NCI-H460 (cell line): ENCODE measurements at places on chromosomes 3 and 15. TPM values are rescaled to one million over a fixed set of nuclear protein-coding genes. Genes with fewer than 3 reads are reported as not detected.

The RHCG gene
- 0.59 and 0.78 TPM in 2 replicates for total RNA-seq

The ISLR gene
- total RNA-seq: not detected in 2 replicates

The TF gene
- total RNA-seq: under 0.01 TPM in 1 of 2 replicates, not detected in the other

The LTF gene
- not detected in 2 replicates for total RNA-seq

The MRAS gene
- 1.1 and 1.7 TPM in 2 replicates for total RNA-seq

The SERF2 gene
- 304 and 355 TPM in 2 replicates for total RNA-seq

The SH2D7 gene
- total RNA-seq: not detected in 2 replicates

The ATP10A gene
- total RNA-seq: 0.03 and 0.07 TPM in 2 replicates

The MUC20 gene
- total RNA-seq: 0.15 and 0.23 TPM in 2 replicates

The FEZF2 gene
- total RNA-seq: not detected in 2 replicates

The HDGFL3 gene
- 51.5 and 61.2 TPM in 2 replicates for total RNA-seq

The VPS8 gene
- 23.1 and 25.1 TPM in 2 replicates for total RNA-seq

DNA sequence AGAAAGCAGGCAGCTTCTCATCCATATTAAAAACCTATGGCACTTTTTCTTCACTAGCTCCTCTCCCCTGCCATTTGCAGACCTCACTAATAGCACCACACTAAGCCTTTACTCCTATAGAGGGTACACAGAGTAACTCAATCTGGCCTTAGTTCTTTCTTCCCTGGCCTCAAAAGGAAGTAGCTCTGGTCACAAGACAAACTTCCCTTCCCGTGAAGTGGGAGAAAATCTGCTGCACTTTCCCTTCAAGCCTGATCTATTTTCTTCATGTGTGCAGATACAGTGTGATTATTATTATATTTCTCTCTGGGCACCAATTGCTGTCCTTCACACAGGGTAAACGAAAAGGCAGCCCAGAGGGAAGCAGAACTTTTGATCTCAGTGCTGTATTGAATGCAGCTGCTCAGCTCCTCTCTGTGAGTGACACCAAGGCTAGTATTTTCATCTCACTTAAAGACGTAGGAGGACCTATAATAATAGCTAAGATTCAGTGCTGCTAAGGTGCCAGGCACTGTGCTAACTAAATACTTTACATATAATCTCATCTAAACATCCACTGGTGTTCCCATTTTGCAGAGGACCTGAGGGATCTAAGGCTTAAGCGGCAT, 61.9 kb upstream of the RASGRP1 start:
- no peak for DNase-seq

GRCh38 chr3:130345487-130346079, at the start of gene COL6A5:
Gene COL6A5, plus strand, starts transcription at chr3:130345672. Its CDS starts 27,967 bp downstream, at chr3:130373639.
- DNase-seq: no peak

DNA sequence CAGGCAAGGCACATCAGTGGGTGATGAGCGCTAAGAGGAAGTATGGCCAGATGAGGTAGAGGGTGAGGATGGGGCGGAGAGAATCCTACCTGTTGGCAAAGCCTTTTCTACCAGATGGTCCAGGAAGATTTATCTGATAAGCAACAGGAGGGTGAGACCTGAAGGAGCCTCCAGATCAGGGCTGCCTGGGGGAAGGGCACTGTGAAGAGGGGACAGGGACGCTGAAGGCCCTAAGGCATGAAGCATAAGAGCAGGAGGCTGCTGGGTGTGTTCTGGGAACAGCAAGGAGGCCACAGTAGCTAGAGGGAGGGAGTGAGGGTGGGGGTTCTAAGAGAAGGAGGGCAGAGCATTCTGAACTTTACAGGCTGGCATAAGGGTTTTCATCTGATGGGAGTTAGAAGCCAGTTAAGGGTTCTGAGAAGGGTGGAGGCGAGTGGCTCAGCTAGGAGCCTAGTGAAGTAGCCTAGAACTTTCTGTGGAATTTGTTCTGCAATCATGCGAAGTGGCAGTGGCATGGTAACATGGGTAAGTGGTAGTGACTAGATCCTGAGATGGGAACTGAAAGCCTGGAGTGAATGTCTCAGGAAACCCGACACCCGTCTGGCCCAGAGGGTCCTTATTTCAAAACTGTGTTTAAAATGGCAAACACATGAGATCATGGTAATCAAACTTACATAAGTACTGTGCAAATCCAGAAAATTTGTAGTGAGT, 29.9 kb downstream of the CGNL1 start:
- no peak for DNase-seq

DNA sequence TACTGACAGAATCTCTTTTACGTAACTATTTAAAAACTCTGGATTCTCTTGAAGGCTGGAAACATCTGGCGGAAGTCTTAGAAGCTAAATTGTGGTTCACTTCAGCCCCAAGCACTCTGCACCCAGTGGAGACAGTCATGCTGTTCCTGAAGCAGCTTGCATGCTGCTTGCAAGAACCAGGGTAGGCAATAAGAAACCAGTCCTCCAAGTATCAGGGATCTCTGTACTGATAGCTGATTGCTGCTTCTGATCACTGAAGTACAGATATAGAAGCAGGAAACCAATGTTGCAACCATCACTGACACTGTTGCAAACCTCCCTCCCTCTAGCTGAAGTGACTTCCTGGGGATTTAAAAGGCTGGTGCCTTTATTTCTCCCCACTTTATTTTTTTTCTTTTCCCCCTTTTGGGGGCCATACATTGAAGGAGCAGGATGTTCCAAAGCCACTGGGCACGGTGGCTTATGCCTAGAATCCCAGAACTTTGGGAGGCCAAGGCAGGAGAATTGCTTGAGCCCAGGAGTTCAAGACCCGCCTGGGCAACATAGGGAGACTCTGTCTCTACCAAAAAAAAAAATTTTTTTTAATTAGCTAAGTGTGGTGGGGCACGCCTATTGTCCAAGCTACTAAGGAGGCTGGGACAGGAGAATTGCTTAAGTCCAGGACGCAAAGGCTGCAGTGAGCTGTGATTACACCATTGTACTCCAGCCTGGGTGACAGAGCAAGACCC, 15.3 kb downstream of the SPCS1 start:
- no peak for DNase-seq

- no peak for DNase-seq
Measured at GRCh38 chr3:39361252-39361927, 21.8 kb upstream of the SLC25A38 start.

GRCh38 chr3:102125994-102126368, 276.7 kb downstream of the NFKBIZ start:
- no peak for DNase-seq

- no peak for DNase-seq
Measured at GRCh38 chr3:57066471-57066870, 6.0 kb downstream of the SPATA12 start.

- no peak for DNase-seq
Measured at GRCh38 chr3:55165278-55165677, 237.4 kb upstream of the LRTM1 start.

GRCh38 chr3:38004415-38005075, 14.0 kb downstream of the VILL start:
- DNase-seq: peak; percentile 47

DNA sequence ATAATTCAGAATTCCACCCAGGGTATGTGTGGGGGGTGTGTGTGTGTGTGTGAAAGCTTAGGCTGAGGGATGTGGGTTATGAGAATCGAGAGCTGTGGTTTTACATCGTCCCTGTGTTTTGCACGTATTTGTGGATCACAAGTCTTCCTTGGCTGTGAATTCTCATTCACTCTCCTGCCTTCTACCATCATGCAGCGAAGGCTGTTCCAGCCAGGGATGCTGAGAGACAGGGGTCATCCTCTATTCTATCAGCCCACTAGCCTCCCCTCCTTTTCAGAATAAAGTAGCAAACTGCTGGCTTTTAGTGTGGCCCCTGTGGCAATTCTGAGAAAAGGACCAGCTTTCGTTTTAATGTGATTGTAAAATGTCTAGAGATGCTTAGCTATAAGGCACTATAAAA, 460.6 kb upstream of the NR2F2 start:
- DNase-seq: no peak

DNA sequence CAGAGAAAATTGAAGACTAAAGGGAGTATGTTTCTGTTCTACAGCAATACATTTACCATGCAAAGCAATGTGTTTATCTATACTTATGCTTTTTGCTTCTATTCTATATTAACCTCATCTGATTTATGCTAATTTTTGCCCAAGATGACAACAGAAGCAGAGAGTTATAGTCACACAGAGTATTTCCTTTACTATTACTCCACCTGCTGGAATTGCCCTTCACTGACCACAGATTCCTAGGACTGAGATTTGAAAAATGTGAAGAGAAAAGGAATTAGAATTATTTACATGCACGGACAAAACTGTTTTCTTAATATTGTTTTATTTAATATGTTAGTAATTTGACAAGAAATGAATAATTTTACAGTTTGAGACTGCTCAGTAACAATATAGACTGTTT, 745.6 kb downstream of the VGLL3 start:
- no peak for DNase-seq

DNA sequence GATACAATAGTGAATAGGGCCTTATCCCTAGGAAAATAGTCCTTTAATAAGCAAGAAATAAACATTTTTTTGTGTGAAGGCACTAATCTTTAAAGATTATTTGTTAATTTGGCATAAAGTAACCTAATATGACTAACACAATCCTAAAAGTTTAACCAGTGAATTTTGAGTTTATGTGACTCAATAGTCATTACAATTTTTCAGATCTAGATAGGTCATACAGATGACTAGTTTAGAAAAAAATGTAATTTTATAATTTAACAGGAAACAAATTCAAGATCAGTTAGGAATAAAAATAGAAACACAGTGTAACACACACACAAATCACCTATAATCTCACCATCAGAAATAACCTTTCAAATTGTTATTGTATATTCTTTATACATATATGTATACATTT, 620.7 kb upstream of the ALCAM start:
- no peak for DNase-seq

- DNase-seq: no peak
Measured at GRCh38 chr15:41241221-41241964, 10.3 kb downstream of the CHP1 start.

DNA sequence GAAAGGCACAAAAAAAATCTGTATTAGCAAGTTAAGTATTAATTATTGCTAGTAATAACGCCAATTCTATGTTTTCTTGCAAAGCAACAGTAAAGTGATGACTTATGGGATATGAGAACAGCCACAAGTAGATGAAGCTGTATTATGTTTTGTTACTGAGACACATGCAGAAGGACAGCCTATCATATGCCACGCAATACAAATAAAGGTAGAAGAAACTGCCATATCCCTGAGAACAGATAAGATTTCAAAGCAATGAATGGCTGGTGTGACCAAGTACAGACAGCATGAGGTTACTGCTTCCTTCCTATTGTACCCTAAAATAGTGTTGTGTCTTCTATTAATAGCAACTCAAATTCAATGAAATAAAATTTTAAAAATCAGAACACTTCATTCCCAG, 26.7 kb downstream of the STAG1 start:
- DNase-seq: no peak

GRCh38 chr3:172135820-172136219, 96.4 kb downstream of the FNDC3B start:
- DNase-seq: no peak

- DNase-seq: no peak
Measured at GRCh38 chr3:169390271-169390670, 273.2 kb downstream of the MECOM start.

GRCh38 chr15:63601026-63601703, 4.0 kb downstream of the FBXL22 start:
- peak; percentile 7 for DNase-seq

- no peak for DNase-seq
Measured at GRCh38 chr3:71232175-71232679, 351.3 kb downstream of the FOXP1 start.

DNA sequence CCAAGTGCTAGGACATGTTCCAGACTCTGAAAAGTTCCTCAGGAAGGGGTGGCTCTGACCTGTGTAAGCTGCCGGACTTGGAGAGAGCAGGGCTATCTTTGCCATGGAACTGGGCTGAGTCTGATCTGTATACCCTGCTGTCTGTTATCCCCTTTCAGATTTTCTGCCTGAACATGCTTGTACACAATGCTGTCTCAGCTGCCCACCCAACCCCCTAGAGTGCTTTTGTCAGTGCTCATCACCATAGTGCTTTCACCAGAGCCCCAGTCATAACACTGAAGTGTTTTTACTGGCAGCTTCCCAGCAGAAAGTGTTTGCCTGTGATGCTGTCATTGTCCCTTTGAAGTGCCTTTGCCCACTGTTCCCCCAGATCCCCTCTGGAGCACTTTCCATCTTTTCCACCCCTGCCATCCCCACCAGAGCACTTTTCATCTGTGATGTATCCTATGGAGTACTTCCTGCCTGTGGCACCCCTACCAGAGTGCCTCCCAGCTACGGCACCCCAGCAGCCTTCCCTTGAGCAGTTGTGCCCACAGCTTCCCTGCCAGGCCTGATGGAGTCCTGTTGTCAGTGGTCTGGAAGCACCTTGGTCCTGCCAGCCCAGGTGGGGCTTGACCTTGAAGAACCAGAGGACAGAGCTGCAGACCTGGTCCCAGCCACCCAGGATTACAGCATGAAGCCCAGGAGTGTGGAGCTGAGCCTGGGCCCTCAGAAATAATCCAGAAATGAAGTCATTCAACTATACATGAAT, 397.7 kb downstream of the DIPK2A start:
- DNase-seq: no peak

GRCh38 chr3:151909681-151910405, 36.4 kb downstream of the SUCNR1 start:
- no peak for DNase-seq

DNA sequence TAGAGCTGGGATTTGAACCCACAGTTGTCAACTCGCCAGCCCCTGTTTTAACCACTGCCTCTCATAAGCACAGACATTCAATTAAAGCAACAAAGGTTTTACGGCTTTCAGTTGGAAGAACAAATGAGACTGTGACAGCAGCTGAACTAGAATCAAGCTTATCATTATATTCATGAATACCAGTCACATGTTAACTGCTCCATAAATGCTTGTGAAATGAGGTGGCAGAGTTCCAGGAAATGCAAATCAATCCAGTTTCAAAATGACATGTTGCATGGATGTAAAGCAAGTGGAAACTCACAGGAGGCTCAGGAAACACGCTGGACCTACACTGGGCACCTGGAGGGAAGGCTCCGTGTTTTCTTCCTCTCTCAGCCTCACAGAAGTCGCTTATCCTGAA, 3.9 kb downstream of the GP5 start:
- DNase-seq: no peak

GRCh38 chr15:45821390-45821789, 186.6 kb downstream of the SQOR start:
- DNase-seq: no peak

DNA sequence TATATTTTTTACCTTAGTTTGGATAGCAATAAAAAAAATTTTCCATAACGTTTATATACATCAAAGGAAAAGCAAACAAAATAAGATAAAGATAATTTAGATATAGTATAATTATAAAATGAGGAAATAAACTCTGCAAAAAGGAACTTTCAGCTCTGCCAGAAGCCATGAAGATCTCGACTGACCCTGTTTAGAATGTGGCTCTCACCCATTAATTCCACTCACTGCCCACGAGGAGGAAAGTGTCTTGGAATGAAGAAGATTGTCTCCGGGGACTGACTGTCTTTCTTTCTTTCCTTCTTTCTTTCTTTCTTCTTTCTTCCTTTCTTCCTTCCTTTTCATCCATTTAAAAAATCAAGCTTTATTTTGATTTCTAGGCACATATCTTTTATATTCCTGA, 20.1 kb upstream of the PRR20G start:
- DNase-seq: no peak

DNA sequence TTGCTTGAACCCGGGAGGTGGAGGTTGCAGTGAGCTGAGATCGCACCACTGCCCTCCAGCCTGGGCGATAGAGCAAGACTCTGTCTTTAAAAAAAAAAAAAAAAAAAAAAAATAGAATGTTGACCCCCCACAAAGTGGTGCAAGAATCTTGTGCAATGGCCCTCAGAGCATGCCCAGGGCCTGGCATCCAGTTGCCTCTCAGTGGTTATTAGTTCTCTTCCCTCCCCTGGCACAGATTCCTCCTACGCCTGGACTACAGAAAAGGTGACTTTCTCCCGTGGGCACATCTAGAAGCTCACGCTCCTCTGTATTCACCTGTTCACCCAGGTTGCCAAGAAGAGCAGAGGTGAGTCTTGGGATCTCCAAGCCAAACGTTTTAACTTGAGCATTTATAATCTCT, 36.7 kb downstream of the ACSBG1 start:
- DNase-seq: no peak
